GM12864 (cell line): ENCODE measurements at places on chromosomes 2 and 18.

GRCh38 chr18:63775166-63775730 lies at the start of gene SERPINB7:
Gene SERPINB7, plus strand, starts transcription at chr18:63775418. Its CDS starts 6,955 bp downstream, at chr18:63782373.
- no peak for DNase-seq

DNA sequence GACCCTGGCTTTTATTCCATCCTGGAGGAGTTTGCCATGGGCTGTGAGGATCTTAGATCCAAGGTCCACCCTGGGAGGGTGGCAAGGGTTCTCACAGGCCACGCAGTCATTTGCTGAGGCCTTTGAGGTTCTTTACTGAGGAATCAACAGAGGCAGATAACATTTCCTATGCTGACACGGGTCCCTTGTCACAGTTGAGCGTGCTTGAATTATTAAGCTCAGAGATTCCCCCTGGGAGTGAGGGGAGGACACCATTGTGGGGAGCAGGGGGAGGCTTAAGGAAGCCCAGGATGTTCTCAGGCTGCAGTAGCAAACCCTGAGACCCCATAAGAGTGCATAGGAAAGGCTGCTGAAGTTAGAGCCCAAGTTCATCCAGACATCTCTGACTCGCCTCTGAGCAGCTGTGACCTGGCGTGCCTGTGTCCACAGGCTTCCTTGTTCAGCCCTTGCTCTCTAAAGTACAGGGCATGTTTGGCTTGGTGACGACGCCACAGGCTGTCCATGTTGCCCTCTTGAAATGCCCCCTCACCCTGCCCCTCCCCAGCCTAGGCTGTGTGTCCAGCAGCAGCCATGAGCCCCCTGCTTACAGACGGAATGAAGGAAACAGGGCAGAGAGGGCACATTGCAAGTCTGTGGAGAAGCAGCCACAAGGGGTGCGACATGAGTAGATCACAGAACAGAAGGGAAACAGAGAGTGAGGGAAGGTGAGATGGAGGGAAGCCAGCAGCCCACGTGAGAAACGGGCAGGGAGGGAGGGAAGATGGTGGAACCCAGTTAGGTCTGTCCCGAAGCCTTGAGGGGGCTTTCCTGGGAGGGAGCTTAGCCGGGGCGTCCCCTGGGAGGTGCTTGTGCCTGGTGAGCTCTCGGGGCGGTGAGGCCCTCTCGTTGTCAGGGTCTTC lies 34.0 kb downstream of the NAPG start:
- DNase-seq = peak; percentile 5

- no peak for DNase-seq
Observed at GRCh38 chr2:9757501-9758264, 85.6 kb upstream of the TAF1B start.

GRCh38 chr2:65766768-65767267 lies 334.4 kb upstream of the SPRED2 start:
- DNase-seq = no peak

DNA sequence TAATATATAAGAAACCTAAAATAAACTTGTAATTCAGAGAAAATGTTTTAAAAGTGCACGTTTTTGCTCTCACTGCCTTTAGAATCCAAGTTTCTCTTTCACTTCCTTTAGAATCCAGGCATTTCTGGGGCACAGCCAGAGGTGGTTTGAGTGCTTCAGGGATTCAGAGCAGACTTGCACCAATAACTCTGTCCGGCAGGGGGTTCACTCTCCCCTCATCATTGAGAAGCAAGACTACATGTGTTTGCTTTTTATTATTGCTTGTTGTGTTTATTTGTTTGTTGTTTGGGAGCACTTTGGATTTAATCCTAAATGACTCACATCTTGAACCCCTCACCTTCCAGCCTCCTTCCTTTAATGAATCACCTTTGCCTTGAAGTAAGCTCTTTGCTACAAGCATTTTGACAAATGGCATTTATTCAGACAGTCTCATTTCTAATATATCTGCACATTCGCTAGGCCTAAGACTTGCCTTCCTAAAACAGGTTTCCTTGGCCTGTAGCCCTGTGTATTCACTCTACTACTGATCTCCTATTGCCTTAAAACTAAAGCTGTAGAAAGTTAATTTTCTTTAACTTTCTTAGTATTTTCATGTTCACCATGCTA lies 233.5 kb upstream of the ATP5MC3 start:
- DNase-seq = no peak

DNA sequence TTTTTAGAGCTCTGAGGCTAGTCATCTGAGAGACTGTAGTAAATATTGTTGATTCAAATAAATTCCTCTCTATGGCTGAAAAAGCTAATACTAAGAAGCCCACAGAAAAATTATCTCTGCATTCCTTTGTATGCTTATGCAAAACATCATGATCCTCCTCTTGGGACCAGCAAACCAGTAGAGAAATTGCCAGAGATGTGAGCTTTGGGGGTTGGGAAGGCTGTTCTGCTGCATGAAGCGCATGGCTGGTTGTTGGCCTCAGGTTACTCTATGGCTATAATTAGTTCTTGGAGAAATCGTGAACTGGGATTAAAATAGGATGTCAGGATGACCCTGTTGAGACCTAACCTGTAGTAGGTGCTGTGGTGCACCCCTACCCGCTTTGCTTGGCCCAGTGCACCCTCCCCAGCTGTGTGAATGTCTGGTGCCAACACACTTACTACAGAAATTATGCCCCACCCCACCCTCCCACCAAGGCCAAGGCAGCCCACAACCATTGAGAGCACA lies 35.5 kb upstream of the C1D start:
- DNase-seq = no peak

GRCh38 chr2:206558492-206558891 lies 83.8 kb upstream of the FAM237A start:
- DNase-seq = no peak

DNA sequence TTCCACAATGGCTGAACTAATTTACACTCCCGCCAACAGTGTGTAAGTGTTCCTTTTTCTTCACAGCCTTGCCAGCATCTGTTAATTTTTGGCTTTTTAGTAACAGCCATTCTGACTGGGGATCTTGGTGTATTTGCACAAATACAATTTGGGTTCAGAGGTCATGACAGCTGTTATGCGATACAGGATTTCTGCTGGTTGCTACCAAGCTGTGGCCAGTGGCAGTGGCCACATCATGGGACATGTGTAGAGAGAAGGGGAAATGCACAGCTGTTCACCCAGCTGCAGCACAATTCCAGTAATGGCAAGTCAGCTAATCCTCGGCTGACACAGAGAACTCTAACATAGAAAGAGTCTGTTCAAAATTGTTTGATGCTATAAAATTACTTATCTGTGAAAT lies 21.0 kb upstream of the SELENOI start:
- DNase-seq = no peak

DNA sequence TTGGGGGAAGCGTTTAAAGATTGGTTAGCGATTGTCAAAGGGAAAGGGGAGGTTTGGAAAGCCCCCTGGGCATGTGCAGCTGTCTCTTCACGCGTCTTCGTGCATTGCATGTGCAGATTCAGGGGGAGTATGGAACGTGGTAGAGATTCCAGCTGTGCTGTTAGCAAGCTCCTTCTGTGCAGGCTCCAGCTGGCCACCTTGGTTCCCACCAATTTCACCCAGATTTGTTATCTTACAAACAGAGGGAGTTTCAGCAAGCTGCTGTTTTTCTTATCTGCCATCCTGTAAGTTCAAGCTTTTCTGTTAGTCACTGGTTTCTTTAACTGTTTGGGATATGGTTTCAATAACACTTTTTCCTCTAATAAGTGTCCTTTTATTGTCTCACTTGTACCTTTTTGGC lies 30.4 kb downstream of the FARP2 start:
- no peak for DNase-seq

DNA sequence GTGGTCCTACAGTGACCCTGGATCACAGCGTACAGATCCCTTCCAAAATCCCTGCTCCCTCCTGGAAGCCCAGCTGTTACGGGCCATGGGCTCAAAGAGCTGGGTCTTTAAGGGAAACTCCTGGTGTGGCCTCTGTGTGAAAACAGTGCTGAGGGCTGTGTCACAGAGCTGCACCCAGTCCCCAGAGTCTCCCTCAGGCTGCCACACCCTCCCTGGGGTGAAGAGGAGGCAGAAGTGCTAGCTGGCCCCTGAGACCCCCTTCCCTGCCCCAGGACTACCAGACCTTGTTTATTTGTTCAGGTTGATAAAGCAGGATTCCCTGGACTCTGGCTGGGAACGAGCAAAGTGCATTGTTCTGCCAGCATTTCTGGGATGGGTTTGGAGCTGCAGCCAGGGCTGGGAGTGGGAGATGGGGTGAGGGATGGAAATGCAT lies 7.7 kb downstream of the ATOH8 start:
- DNase-seq = no peak

DNA sequence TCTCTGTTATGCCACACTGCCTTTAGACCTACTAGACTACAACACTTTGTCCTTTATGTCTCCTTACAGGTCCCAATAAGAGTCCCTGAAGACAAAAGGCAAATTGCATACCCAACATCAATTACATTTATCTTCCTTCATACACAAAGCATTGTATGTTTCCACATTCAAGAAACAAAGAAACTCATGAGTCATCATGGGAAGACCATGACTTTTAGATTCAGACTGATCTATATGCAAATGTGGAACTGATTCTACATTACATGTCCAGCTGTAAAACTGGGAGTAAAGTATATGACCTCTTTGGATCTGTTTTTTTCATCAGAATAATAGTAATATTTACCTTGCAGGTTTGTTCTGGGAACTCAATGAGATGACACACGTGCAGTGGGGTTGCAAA lies 25.2 kb upstream of the HNMT start:
- no peak for DNase-seq

- no peak for DNase-seq
Observed at GRCh38 chr2:237500681-237501424, 13.8 kb downstream of the MLPH start.
